ENCODE measurements at places on chromosomes 5 and 9. TPM values are rescaled to one million over a fixed set of nuclear protein-coding genes. Genes with fewer than 3 reads are reported as not detected.

GRCh38 chr5:108862211-108862610, 114.5 kb downstream of the FER start:
- DNase-seq = no peak

DNA sequence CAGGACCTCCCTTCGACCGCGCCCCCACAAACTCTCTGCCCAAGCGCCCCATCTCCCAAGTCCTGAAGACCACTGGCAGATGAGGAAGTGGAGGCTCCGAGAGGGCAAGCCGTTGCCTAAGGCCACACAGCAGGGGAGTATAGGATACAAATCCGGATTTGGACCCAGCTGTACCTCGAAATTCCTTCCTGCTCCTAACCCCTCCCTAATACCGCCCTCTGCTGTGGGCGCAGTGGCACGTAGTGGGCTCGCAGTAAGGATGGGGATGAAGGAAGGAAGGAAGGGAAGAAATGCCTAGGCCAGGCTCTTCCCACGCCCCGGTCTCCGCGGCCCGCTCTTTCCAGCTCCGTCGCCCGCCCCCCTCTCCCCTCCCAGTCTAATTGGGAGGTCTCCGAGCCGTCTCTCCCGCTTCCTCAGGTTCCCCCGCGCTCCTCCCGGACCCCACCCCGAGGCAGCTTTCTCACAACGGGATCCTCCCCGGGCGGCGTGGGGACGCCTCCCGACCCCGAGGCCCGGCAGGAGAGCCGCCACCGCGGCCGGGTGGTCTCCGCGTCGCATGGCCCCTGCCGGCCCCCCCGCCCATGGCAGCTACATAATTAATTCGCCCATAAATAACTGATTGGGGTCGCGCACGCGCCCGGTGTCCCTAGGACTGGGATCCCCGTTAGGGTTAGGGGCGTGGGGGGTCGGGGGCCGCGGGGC, 138.9 kb downstream of the C9orf50 start:
- DNase-seq = peak; percentile 51

DNA sequence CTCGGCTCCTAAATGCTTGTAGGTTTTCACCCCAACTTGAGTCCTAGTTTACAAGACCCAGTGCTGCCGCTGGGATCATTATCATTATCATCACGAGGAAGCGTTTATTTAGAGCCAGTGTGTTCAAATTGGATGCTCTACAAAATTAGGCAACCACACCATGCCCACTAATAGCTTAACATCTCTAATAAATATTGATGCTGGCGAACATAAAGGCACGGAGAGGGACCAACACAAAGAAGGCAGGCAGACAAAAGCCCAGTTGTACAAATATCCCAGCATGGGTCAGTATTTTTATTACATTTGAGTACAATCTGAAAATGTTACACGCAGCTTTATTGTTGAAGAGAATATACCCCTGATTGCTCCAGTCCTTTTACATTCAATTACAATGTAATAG, 4.7 kb downstream of the CFAP77 start:
- DNase-seq = no peak

DNA sequence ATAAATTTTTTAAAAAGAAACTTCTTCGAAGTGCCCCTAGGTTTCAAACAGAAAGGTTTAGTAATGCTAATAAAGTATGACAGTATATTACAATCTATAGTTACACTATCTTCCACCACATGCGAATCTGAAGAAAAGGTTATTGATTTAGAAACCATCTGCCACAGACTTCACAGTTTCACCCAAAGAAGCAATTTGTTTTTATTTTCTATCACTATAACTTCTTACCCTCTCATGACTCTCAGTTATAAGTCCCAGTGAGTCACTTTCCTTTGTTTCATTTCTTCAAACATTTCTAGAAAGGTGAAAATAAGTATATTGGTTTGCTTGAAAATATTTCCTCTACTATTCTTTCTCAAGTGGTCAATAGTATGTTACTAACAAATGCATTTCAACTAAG, 93.6 kb downstream of the MCTP1 start:
- no peak for DNase-seq

GRCh38 chr5:100232736-100233135, 302.4 kb upstream of the FAM174A start:
- DNase-seq = no peak

FAT2 gene
- not detected for total RNA-seq
